ENCODE measurements at places on chromosomes 16 and 17. TPM values are rescaled to one million over a fixed set of nuclear protein-coding genes. Genes with fewer than 3 reads are reported as not detected.

KAT7 gene
- 20.5 TPM for polyA plus RNA-seq

GCGR gene
- not detected for polyA plus RNA-seq

SLFN14 gene
- polyA plus RNA-seq = 2.6 TPM

AANAT gene
- polyA plus RNA-seq = not detected

BCO1 gene
- not detected for polyA plus RNA-seq

OSGIN1 gene
- polyA plus RNA-seq = 3.0 TPM

DOC2B gene
- polyA plus RNA-seq = not detected

All from K562 (cell line).